ENCODE measurements at places on chromosomes 5 and 9. TPM values are rescaled to one million over a fixed set of nuclear protein-coding genes. Genes with fewer than 3 reads are reported as not detected.

DNA sequence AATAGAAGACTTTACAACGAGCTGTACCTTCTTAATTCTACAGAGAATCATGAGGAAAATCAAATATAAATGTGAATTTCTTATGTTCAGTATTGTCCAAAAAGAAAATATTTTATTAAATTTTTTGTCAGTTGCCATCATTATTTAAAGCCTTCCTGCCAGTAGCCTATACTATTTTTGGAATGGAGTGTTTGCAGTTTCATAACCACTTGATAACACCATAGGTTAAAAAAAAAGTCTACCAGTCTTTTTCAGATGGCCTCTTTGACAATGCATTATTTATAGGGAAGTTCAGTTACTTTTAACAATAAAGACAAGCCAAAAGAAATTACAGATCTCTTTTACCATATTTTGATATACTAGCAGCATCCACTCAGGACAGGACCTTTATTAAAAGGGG lies 80.3 kb upstream of the CCDC152 start:
- DNase-seq, result no peak

DNA sequence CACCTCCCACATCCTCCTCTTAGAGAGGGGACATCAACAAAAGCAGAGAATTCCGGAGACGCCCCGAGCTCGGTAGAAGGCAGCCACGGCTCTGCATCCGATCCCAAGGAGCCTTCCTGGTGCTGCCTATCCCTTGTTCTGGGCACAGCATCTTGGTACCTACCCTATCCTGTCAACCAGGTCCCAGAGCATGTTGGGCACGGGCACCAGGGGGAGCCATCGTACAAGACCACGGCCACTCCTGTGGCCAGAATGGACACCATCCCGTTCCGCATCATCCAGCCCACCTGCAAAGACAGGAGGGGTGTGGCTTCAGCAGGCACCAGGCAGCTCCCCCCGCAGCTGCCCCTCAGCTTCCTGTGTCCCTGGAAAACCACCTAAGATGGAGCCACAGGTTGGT lies 62.7 kb upstream of the ZNF354A start:
- no peak for DNase-seq

DNA sequence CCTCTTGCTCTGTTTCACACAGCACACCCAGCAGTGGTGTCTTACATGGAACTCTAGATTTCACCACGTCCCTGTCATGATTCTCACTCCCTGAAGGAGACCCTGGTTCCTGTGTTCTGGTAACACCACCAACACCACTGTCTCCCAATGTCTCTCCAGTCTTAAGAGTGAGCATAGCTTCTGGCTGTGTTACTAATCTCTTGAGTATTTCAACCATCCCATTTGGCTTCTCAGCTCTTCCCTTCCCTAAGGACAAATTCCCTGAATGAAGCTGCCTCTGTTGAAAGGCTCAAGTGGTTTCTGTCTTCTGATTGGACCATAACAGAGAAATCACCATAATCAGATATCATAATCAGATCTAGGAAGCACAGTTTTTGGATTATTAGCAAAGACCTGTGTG lies 311.8 kb downstream of the DNAH5 start:
- DNase-seq, result no peak

DNA sequence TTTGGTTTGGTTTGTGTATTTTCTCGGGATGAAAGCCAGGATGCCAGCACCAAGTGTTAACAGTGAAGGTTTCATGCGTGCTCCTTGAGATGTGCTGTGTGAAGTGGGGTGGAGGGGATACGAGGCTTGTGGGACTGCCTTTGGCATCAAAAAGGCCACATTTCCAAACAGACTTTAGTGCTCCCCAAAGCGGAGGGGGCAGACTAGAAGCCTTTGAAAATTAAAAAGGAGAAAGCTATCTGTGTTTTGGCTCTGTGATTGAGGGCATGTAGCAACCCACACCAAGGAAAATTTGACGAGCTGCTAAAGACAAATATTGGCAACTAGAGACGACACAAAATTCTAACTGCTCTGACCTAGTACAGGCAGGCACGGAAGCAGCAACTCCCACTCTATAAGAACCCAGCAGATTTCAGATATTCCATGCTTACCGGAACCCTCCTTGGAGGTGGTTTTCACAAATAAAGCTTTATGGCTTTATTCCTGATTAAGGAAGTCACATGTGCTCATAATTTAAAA lies 154.5 kb downstream of the ARSB start:
- DNase-seq, result no peak

DNA sequence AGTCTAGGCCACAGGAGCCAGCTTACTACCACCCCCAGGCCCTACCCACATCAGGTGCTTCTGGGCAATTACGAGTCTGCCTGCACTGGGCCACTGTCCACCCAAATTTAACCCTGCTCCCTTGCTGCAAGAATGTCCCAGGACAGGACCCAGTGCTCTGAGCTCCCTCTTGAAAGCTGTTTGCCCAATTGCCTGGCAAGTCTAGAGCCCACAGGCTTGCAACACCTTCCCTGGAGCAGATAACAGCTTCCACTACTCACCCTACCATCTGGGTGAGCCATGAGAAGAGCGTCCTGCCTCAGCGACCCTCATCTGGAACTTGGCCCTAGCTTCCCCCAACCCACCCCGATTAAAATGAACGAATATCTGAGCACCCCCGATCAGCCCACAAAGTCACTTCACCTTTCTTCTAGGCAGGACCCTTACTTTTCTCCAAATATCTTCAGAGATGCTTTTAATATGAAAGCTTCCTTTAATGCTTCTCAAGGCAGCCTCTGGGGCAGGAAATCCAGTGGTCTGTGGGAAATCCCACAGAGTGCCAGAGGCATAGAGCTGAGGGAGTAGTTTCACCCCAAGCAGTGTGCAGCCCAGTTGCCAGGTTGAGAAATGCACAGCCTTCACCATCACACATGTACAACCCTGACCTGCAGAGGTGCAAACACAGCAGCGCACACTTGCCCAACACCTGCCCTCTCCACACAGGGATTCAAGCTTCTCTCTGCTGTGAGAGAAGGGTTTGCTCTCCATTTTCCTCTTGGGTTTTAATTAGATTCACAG lies 10.6 kb downstream of the ACSL6 start:
- no peak for DNase-seq

- DNase-seq, result no peak
These were observed 81.9 kb upstream of the GLIS3 start for GRCh38 chr9:4381744-4382143.

DNA sequence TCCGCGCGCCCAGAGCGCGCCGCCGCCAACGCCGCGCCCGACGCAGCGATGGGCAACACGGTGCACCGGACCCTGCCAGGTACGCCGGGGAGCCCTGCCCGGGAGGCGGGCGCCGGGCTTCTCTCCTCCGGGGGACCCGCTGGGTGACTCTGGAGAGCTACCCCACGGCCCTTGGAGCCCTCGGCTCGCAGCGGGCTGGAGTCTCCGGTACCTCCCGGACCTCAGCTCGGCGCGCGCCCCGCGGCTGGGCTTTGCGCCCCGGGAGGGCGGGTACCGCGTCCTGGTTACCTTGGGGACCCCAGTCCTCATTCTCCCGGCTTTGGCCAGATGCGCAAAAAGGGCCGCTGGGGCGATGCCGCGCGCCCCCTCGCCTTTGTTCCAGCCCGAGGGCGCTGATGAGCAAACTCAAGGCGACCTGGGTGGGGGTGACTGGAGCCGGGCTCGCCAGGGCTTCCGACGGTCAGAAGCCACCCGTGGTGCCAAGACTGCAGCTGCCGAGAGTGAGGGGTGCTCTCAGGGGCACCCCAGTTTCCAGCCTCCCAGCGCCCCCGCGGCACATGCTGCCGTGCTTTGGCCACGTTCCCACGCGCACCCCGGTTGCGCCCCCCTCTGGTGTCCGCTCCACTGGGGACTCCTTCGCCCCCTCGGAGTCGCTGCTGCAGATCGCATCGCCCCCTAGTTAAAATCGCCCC lies 442 bp downstream of the NEURL1B start:
- no peak for DNase-seq

GRCh38 chr9:6870650-6871477 lies 113.1 kb downstream of the KDM4C start:
- DNase-seq, result no peak

- DNase-seq, result no peak
These were observed 78.3 kb downstream of the MAMDC2 start for GRCh38 chr9:70121818-70122436.

- DNase-seq, result no peak
These were observed 111.8 kb downstream of the GCNT1 start for GRCh38 chr9:76570826-76571225.

- DNase-seq, result no peak
These were observed 127.8 kb downstream of the FOCAD start for GRCh38 chr9:20811872-20812271.

DNA sequence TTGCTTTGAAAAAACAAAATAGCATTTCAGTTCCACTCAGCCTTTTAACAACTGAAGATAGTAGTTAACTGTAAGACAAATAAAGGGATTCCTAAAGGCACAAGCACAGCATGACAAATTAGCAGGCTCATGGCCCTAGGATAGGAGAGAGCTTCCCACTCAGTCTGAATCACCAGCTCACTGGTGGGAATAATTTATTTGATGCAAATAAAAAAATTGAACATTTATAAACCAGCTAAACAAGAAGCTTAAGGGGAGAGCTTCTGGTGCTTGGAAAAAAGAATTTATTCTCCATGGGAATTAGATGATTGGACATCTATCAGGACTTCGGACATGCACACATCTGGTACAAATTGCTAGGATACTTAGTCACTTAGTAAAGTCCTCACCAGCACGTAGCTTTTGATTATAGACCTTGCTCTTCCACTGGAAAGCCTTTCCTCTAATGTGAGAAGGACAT lies 294.1 kb upstream of the TNC start:
- no peak for DNase-seq

GRCh38 chr5:175466700-175467318 lies 11.6 kb upstream of the SFXN1 start:
- no peak for DNase-seq

- DNase-seq, result no peak
These were observed 568.7 kb upstream of the KLF4 start for GRCh38 chr9:108058135-108058814.

- no peak for DNase-seq
These were observed 139.1 kb downstream of the TMEM38B start for GRCh38 chr9:105833271-105833975.

DNA sequence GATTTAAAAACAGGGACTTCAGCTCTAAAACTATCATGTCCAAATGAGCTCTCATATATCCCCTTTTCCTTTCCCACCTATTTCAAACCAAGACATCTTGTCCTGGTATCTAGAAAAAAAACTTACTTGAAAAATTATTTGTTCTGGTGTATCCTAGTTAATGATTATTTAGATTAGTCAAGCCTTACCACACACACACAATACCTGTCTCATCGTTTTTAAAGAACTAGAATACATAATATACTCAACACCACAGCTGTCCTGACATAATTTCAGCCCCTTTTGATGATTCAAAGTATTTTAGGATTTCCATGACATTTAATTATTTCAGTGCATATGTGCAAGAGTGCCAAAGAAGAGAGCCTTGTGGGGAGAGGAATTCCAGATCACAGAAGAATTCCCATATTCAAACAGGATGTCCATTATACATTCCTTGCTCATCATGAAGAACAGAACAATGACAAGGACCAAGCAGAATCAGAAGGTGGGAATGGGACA lies 233.7 kb downstream of the SMARCA2 start:
- no peak for DNase-seq

DNA sequence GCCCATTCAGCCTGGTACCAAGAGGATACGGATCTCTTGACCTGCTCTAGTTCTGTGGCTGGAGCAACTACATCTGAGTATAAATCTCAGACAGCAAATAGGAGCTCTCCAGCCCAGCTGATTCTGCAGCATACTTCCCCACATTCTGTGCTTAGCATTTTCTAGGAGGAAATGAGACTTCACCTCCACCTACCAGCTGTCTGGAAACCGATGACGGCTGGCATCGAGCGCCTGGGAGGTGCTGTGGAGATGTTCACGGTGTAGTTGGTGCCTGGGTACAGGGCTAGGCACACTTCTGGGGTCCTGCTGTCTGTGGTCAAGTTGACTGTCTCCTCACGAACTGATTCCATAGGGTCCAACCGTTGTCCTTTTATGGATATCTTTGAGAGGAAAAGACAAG lies 63.6 kb downstream of the SUSD1 start:
- no peak for DNase-seq

GRCh38 chr5:36414869-36415282 lies 113.2 kb upstream of the RANBP3L start:
- no peak for DNase-seq

GRCh38 chr9:133098104-133098754 lies 22.8 kb downstream of the RALGDS start:
- no peak for DNase-seq

DNA sequence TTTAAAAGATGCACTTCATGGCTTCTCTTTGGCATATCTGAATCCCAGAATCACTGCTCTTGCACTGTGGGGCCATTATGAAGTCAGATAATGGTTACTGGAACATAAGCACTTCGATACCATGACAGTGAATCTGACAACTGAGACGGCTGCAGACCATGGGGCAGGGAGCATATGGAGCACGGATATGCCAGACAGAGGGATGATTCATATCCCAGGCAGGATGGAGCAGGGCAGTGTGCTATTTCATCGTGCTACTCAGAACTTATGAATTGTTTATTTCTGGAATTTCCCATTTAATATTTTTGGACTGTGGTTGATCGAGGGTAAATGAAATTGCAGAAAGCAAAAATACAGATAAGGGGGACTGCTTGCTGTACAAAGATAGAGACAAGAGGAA lies 145.0 kb downstream of the EGFLAM start:
- DNase-seq, result no peak

- no peak for DNase-seq
These were observed 639.0 kb upstream of the TYRP1 start for GRCh38 chr9:12054235-12054634.

DNA sequence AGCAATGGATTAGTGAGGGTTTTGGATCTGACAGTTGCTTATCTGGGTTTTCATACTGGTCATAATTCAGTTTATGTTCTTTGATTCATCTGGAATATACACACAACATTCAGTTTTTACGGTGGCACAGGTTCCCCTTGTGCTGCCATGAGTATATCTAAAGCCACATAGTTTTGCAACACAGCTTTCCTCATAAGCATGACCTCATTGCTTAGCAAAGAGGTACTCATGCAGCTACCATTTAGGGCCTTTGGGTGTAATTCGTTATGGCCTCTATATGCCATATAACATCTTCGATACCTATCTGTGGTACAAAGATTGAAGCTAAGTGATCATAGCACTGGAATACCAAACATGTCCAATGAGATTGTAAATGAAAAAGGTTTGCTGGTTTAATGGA lies 2.9 kb upstream of the RBM22 start:
- DNase-seq, result no peak

GRCh38 chr5:96870094-96871026 lies 5.9 kb upstream of the ERAP2 start:
- DNase-seq, result no peak

The TMC1 gene
- polyA plus RNA-seq, result not detected

The FAM193B gene
- polyA plus RNA-seq, result 851 TPM

The ADAMTS2 gene
- polyA plus RNA-seq, result 10.2 TPM

The CDX1 gene
- polyA plus RNA-seq, result not detected

The FOXI1 gene
- polyA plus RNA-seq, result not detected

The UNC5A gene
- 4.8 TPM for polyA plus RNA-seq

The ALDH1A1 gene
- 249 TPM for polyA plus RNA-seq

The AQP3 gene
- polyA plus RNA-seq, result 0.94 TPM

The NACC2 gene
- polyA plus RNA-seq, result 11.3 TPM

The FAXDC2 gene
- 12.2 TPM for polyA plus RNA-seq

The PARP8 gene
- polyA plus RNA-seq, result 12.2 TPM

The TRAF1 gene
- 2.4 TPM for polyA plus RNA-seq

The C9 gene
- polyA plus RNA-seq, result 0.40 TPM

The SPINK6 gene
- polyA plus RNA-seq, result not detected

The SNX2 gene
- polyA plus RNA-seq, result 97.2 TPM

The SLC34A1 gene
- not detected for polyA plus RNA-seq

The MROH2B gene
- polyA plus RNA-seq, result 0.03 TPM

The ENTREP1 gene
- polyA plus RNA-seq, result 13.7 TPM

The ST8SIA4 gene
- 0.94 TPM for polyA plus RNA-seq

The IL9 gene
- not detected for polyA plus RNA-seq

The SNCAIP gene
- polyA plus RNA-seq, result 5.1 TPM

The PLAC8L1 gene
- 1.2 TPM for polyA plus RNA-seq

All from adrenal gland (tissue), 19 donors.